ENCODE measurements at places on chromosomes 3 and 15.

DNA sequence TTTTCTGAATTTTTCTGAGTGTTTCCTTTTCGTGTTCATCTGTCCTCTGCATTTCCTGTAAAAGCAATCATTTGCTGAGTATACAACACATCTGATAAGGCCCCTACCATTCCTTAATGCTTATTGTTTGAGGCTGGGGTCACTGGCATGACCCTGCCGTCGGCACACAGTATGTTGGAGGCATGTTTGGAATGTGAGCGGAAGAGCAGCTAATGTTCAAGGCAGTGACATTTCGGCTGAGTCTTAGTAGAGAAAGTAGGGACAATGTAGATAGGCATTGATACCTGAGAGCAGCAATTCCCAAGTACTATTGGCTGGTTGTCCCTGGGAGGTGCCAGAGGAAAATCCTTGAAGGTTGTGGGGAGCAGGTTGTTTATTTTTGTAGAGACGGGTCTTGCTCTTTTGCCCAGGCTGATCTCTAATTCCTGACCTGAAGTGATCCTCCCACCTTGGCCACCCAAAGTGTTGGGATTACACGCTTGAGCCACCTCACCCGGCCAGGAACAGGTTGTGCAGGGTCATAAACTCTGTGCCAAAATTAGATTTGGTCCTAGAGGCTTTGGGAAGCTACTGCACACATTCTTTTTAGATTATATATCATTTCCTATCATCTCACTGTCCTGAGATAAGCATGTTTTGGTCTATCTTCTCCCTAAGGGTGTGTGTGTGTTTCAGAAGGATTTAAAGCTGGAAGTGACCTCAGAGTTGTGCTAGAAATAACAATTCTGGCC, 13.5 kb downstream of the PTPN23 start:
- DNase-seq, result no peak

GRCh38 chr3:47443611-47443995, 32.1 kb downstream of the SCAP start:
- no peak for DNase-seq

GRCh38 chr3:124560666-124561215, 169.5 kb upstream of the UMPS start:
- no peak for DNase-seq

DNA sequence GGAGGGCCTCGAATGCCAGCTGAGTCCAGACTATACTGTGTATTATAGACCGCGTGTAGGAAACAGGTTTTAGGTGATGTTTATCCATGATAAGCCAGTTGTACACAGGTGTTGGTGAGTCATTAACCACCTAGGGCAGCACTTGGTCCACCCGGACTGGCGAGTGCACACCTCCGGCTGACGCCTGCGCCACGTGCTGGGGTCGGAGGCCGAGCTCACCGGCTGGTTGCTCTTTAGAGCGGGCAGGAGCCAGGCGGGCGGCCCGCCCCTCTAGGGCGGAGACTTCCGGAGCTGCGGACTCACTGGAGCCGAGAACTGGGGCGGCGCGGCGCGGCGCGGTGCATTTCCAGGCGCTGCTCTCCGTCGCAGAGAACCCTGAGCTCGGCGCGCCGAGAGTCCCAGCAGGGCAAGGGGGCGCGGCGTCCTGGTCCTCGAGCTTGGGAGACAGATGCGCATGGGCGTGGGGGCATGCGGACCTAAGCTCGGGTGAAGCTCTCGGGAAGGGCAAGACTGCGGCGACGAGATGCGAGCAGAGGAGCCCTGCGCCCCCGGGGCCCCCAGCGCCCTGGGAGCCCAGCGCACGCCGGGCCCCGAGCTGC, at the start of gene ESYT3:
Gene ESYT3, plus strand, starts transcription at position 341 of the 599 bp plus-strand sequence. Its CDS starts 183 bp downstream, at position 524.
- DNase-seq, result no peak

GRCh38 chr3:61730056-61730455, 168.7 kb downstream of the PTPRG start:
- DNase-seq, result no peak

GRCh38 chr15:65460741-65461347, 38.1 kb upstream of the IGDCC4 start:
- DNase-seq, result no peak

DNA sequence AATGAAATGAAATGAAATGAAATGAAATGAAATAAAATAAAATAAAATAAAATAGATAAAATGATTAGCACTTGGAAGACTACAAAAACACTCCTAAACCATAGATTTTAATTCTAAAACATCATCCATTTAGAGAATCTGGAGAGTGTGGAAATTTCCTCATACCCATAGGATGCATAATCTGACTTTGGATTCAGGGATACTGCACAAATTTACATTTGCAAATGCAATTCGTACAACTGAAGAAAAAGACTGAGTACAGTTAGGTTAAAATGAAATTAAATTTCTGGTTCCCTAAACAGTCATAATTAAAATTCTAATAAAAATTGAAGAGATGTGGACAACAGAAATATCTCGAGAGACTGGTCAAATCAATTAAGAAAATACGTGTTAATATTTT, 122.9 kb downstream of the TMCC1 start:
- no peak for DNase-seq

Data from substantia nigra (tissue), 51 donors.